ENCODE measurements at places on chromosomes 4 and X. TPM values are rescaled to one million over a fixed set of nuclear protein-coding genes. Genes with fewer than 3 reads are reported as not detected.
A peak's percentile ranks its signal among the peaks of the same experiment; 100 is the strongest.

DNA sequence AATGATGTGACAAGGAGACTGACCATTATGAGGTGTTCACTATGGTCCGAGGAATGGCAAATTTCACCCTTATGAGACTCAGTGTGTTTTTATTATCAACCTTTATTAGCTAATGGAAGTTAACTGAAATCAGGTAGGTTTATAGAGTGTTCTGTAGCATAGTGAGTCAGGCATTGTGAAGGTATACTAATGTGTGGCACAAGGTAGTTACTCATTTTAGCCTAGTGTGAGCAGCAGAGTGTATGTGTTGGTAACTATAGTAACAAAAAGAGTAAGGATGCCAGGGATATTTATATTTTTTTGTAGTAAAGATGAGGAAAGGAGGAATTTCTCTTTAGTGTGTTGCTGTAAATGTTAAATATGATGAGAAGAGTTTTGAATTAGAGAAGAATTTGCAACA lies 12.0 kb downstream of the PDLIM5 start:
- no peak for DNase-seq

The TCEAL5 gene
- total RNA-seq: not detected

- DNase-seq: no peak
These were observed 19.1 kb downstream of the CD99 start for GRCh38 chrX:2710041-2710840.

The MAGEA4 gene
- not detected for total RNA-seq

DNA sequence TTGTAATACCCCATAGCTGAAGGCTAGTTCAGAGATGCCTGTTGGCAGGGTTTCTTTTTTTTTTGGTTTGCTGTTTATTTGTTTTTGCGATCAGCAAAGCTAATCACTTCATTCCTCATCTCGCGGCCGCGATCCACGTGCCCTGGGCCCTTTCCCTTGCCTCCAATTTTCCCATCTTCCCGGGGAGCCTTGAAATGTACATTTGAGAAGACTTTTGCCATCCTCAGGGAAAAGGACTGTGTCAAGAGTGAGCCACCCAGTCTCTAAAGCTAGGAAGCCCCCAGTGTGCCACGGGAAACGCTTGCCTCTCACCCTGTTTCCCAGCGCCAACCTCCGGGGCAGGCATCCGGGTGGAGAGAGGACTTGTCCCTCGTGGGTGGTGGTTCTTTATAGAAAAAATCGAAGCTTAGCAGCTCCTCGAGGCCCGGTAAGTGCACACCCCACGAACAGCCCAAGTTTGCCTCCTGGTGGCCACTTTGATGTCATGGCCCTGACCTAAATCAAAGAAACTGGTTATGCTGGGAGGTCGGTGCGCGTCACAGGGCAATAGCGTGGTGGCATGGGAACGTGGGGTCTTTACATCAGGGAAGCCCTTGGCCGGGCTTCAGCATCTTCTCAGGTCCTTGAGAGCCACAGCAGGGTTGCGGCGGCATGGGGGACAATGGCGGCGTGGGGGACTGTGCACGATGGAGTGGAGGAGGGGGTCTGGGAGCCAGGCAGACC lies 42.0 kb downstream of the MAP7D3 start:
- peak; percentile 26 for DNase-seq

DNA sequence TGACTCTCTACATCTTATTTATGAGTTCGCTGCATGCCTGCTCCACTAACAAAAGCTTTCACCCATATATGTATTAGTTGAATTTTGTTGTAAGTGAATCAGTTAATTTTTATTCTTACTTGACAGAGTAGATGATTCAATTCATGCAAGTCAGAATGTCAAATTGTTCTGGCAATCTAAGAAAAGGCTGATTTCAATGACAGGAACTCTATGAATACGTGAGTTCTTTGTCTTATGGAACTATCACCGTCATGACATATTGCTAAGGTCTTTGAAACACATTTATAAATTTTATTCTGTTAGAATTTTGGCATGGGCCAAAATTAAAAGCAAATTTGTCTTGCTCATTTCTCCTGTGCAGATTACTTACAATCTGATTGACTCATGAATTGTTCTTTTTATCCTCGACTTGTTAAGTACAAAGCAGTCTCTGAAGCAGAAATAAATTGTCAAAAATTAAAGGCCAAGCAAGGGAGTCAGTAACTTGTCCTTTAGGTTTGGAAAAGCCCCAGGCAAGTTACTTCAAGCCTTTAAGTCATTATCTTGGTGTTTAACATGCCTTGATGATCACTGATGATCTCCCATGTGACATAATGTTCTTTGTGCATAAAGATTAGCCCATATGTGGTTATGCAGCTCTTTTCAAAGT lies 89.0 kb upstream of the GC start:
- no peak for DNase-seq

DNA sequence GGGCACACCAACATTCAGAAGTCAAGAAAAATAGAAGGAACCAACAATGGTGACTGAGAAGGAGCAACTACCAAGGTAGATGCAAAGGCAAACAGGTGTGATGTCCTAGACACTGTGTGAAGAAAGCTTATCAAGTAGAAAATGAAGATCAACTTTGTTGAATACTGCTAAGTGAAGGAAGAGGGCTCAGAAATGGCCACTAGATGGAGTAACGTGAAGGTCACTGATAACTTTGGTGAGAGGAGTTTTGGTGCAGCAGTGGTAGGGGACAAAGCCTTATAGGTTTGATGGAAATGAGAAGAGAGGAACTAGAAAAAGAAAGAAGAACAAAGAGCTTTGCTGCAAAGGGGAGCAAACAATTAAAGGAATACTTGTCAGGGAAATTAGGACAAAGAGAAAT lies 23.5 kb downstream of the OTC start:
- DNase-seq: no peak

- peak; percentile 97 for DNase-seq
These were observed 220.7 kb upstream of the EMCN start for GRCh38 chr4:100738196-100739165.

The CAPN6 gene
- 1.0 TPM for total RNA-seq

- DNase-seq: peak; percentile 23
These were observed 2.4 kb downstream of the MID1 start for GRCh38 chrX:10617999-10618351.

DNA sequence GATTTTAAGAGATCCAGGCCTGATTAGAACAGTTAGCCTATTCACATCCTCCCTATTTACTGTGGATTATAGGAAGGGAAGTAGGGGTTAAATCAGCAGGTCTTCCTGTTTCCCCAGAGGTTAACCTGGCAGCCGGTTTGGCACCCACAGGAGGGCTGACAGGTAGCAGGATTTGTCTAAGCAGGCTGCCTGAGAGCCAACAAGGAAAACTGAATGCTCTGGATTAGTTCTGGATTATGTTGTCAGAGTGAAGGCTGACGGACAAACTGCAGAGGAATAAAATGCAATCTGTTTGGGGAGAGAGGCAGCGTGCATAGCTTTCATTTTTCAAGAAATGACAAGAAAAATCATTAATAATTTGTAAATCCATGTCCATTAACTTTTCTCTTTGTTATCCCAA lies 397.1 kb upstream of the FAM241A start:
- no peak for DNase-seq

GRCh38 chr4:21290562-21290961 lies 590.3 kb downstream of the PACRGL start:
- no peak for DNase-seq
